ENCODE measurements at places on chromosomes 2 and 18.

- no peak for DNase-seq
Measured at GRCh38 chr2:239824866-239825704, 200.1 kb downstream of the NDUFA10 start.

DNA sequence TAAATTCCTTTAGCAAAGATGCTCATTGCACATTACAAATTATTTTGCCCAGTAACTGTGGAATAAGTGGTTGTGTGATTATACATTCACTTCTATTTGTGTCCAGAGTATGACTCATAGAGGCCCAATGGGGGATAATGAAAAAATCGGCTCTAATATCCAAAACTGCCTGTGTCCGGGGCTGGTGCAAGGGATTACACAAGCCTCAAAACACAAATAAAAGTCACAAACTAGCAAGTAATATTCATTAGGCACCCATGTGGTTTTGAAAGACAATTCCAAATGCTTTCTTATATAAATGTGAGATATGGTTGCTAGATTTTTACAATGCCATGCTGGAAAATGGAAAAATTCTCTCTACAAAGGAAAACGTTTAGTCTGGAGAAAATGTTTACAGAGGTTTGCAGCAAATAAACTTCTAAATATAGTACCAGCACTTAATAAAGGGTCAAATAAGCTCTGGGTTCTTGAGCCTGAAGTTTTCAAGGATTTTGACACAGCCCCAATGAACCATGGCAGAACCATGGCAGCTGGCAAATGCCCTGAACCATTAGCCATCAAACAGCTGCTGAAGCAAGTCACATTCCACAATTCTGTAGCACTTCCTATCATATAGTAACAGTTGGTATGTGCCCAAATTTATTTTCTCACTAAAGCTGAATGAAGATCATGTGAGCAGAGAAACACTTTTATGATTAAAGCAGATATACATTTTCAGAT lies 40.5 kb downstream of the IRS1 start:
- DNase-seq, result no peak

GRCh38 chr2:47029737-47030524 lies 114.3 kb upstream of the MCFD2 start:
- no peak for DNase-seq

GRCh38 chr2:184599054-184599871 lies 934 bp downstream of the ZNF804A start:
- no peak for DNase-seq

DNA sequence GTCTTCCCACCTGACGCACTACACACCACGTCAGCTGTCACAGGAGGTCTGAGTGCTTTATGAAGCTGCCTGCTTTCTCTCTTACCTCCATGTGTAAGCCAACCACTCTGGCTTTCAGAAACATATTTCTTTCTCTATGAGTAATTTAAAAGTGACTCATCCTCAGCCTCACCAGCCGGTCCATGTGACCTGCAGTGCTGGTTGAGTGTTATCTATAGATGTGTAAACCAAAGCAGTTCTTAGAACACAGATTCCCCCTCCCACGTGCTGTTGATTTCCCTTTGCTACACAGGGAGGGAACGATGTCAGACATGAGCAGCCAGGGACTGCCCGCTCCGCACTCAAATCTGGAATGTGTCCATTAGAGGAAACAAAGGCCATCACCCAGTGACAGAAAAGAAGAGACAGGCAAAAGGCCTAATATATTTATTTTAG lies 157.8 kb downstream of the BCL2 start:
- peak; percentile 78 for DNase-seq

GRCh38 chr2:60553495-60554073 lies at the start of gene BCL11A:
TSS of gene BCL11A (minus strand) at chr2:60553654. CDS start at chr2:60553270, 384 bp downstream.
- DNase-seq, result peak; percentile 49

GRCh38 chr2:36781907-36782720 lies 85.6 kb downstream of the VIT start:
- no peak for DNase-seq

- no peak for DNase-seq
Measured at GRCh38 chr2:112772322-112772721, 7.9 kb upstream of the CKAP2L start.

- no peak for DNase-seq
Measured at GRCh38 chr2:96769814-96770213, 9.1 kb downstream of the CNNM4 start.

Measured in amniotic stem cell (primary cell).